ENCODE measurements at places on chromosomes 2 and 18.

GRCh38 chr2:201830666-201831065 is 24.3 kb downstream of the CDK15 start:
- DNase-seq = no peak

GRCh38 chr2:206832873-206833272 is 67.5 kb downstream of the FASTKD2 start:
- no peak for DNase-seq

GRCh38 chr2:127884436-127884835 is 1.3 kb downstream of the AMMECR1L start:
- no peak for DNase-seq

DNA sequence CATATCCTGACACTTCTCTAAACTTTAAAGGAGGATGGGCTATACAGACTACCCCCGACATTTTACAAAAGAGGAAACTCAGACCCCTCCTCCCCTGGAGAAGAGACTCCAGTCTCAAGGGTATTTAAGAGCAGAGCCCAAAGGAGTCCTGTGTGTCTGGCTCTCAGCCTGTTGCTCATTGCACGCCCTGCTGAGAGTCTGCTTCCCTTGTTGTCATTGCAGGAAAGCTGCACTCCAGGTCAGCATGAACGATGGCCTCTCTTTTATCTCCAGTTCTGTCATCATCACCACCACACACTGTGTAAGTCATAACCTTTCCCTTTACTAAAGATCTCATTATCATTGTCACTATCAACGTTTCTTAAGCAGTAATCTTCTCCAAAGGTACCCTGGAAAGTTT is 111.4 kb downstream of the ANTXR1 start:
- no peak for DNase-seq

DNA sequence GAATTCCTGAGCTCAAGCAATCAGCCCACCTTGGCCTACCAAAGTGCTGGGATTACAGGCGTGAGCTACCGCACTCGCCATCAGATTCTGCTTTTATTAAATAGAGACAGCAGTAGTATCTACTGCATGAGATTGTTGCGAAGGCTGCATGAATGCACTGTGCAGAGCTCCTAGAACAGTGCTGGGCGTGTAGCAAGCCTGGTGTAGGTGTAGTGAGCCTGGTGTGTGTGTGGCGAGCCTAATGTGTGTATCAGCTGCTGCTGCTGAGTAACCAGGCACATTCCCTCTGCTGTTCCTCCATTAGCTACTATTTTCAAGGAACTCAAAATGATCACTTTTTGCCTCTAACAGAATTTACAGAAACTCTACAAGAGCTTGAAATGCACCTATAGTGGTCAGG is 57.6 kb downstream of the PTPRM start:
- no peak for DNase-seq
